ENCODE measurements at places on chromosomes 3 and 15.
A peak's percentile ranks its signal among the peaks of the same experiment; 100 is the strongest.

GRCh38 chr3:150410311-150411105, 2.4 kb downstream of the TSC22D2 start:
- peak; percentile 49 for DNase-seq

DNA sequence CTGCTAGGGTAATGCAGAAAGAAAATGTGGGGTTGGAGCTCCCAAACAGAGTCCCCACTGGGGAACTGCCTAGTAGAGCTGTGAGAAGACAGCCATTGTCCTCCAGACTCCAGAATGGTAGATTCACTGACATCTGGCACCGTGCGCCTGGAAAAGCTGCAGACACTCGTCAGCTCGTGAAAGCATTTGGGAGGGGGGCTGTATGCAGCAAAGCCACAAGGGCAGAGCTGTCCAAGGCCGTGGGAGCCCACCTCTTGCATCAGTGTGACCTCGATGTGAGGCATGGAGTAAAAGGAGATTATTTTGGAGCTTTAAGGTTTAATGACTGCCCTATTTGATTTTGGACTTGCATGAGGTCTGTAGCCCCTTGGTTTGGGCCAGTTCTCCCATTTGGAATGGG, 242.9 kb downstream of the VGLL3 start:
- no peak for DNase-seq

GRCh38 chr3:195907934-195908693, at the start of gene TNK2:
TNK2 (minus strand) TSS chr3:195908551; CDS start chr3:195888588, 19,963 bp downstream.
- no peak for DNase-seq

- DNase-seq = no peak
Measured at GRCh38 chr3:179640469-179640868, 12.4 kb upstream of the USP13 start.

- DNase-seq = no peak
Measured at GRCh38 chr3:146928421-146929059, 323.4 kb upstream of the PLSCR5 start.

GRCh38 chr3:44120721-44121582, 120.7 kb upstream of the TOPAZ1 start:
- no peak for DNase-seq

- peak; percentile 23 for DNase-seq
Measured at GRCh38 chr3:178260887-178261565, 275.2 kb upstream of the KCNMB2 start.

GRCh38 chr3:97689962-97690361, 74.6 kb upstream of the ARL6 start:
- DNase-seq = peak; percentile 2

DNA sequence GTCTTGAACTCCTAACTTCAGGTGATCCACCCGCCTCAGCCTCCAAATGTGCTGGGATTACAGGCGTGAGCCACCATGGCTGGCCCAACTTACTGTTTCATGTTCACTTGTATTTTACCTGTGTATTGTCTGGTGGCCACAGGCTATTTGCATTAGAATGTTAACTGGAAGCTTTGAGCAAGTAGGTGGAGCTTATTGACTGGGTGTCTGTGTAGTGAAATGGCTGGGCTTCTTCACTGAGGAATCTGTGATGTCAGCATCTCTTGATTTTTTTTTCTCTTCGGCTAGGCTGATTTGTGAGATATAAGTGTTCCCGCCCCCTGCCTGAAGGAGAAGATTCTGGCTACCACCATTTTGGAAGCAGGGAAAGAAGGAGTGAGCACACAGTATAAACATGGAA, 237.8 kb upstream of the PEX5L start:
- DNase-seq = no peak

DNA sequence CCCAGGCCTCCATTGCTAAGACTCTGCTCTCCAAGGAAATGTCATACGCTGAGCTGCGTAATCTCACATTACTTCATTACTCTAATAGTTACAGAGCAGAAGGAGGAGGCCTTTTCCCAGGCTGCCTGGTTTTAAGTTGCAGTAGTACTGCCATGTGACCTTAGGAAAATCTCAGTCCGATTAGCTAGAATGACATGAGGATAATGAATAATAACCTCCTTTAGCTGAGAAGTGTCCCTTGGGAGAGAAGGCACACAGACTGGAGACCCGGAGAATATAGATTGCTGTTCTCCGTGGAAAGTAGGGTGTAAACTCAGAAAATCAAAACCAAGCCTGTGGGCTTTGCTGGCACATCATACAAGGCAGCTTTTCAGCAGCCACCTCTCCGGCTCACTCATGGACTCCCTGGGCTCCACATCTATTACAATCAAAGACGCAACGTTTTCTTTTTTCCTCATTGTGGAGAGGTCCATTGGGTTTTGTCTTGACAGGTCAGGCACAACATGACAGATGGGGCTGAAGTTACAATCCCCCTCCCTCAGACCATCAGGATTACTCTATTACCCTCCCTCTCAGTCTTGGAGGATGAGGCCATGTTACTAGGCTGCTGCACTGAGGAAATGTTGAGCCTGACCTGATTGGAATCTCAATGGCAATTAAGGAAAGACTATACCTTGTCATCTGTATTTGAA, 134.8 kb upstream of the MB21D2 start:
- DNase-seq = no peak

DNA sequence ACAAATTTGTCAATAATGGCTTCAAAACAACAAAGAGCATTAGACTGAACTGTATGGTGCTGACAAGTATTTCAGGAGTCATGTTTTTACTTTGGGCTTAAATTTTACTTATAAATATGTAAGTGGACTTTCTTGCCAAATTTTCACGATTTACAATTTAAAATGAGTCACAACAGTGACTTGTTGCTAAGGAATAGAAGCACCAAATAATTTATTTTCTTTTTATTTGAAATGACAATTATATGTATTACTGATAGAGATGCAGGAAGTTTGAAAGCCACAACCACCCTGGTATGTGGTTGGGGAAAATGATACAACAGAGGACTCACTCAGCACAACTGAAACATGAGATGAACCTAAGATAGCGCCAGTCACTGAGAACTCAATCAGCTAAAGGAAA, 90.3 kb downstream of the FMN1 start:
- no peak for DNase-seq

GRCh38 chr15:79093352-79093935, 2.9 kb upstream of the RASGRF1 start:
- DNase-seq = no peak

- DNase-seq = no peak
Measured at GRCh38 chr3:126438746-126439145, 36.9 kb downstream of the ZXDC start.

DNA sequence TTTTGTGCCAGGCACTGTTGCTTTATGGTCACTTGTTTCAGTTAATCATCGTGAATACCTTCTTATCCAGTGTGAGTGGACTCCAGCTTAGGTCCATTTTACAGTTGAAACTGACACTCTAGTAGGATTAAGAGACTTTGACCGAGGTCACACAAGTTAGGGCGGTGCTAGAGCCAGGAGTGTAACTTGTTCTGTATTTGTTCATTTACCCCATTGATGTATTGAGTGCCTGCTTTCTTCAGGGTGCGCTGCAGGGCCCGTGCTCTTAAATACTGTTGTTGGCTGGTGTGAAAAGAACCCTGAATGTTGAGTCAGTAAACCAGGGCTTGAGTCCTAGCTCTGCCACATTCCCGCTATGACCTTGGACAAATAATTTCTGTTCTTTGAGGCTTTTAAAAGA, 15.4 kb downstream of the PDHB start:
- DNase-seq = no peak

DNA sequence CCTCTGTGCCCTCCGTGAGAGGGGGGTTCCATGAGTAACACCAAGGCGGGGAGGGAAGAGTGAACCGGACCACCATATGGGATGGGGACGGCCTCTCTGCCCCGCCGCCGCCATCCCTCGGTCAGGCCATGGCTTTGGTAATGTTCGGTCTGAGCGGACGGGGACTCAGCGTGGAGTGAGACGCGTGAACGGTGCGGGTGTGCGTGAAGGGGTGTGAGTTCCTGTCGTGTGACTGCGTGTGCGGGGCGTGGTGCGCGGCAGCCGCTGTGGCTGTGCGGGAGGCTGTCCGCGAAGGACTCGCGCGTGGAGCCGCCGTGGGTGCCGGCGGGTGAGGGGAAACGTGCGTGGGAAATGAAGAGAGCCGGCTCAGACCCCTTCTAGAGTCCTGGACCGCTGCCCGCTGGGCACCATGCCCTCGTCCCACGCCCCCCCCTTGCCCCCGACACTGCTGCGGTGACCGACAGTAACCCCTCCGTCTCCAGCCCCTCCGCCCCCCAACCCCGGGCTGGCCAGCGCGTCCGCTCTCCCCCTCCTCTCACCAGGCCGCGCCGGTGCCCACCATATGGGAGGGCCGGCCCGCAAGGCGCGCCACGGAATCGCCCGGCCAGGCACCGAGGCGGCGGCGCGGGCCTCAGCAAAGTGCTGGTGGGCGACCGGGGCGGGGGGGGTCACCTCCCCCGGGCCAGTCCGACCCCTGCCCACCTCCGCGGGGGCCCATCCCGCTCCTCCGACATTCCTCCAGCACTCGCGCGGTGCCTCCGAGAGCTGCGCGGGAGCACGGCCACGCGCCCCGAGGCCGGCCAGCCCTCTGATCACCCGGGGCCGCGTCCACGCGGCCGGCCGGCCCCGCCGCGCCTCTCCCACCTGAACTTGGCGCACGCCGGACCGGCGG, 589 bp downstream of the KLF15 start:
- peak; percentile 15 for DNase-seq

DNA sequence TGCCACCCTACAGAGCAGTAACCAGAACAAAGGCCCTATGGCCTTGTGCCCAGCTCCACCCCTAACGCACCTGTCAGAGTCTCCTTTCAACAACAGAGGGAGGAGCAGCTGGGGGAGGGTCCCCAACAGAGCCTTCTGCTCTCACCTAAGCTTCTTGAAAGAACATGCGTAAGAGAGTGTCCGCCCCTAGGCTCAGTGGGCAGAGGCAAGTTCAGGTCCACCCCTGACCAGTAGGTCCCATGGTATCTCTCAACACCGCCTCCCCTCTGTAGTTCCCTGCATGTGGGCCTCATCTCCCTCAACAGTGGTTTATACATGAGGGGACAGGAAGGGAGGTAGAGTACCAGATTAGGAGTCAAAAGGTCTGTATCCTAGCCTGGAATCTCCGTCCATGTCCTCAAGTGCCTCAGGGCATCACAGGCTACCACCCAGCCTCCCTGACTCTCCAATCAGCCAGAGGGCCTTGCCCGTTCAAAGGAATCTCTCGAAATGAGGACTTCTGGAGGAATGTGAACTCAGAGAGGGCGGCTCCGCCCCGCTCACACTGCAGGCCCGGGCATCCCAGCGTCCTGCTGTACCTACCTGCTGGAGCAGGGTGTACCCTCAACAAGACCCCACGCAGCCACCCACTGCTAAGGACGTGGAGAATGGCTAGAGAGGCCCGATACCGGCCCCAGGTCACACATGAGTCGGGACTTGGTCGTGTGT, 680 bp downstream of the POC1A start:
- DNase-seq = peak; percentile 12

DNA sequence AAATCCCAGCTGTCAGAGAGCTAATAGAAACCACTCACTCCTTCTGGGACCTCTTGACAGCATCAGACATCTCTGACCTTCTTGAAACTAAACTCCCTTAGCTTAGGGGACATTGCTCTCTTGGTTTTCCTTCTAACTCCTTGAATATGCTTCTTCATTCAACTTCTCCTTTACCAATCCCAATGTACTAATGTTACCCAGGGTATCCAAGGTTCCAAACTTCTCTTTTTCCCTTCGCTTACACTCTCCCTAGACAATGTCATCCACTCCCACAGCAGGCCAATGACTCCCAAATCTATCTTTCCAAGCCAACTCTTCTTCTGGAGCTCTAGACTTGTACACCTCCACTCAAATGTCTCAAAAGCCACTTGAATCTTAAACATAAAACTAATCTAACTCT, 14.6 kb downstream of the HEXA start:
- no peak for DNase-seq

DNA sequence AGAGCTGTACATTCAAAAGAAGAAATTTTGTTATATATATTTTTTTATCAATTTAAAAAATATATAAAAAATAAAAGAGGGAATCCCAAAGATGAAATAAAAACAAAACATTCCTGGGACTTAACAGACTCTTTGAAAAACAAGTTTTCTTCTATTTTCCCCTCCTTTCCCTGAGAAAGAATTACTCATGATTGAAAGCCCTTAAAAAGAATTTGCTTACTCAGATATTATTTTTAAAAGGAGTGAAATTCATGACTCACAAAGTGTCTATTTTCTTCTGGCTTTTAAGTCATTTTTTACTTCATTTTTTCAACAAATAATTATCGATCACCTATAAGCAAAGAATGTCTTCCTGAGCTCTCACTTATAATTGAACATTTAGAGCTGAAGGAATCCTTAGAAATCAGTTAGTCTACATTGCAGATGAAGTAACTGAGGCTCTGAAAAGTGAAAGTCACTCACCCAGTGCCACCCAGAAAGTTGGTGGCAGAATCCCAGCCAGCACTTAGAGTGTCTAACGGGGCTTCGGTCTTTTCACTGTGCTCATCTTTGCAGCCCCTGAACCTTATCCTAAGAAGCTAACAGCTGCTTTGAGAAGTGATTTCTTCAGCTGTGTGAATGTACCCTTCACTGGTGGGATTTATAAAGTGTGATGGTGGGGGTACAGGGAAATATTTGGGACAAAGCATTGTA, 42.5 kb upstream of the NUDT16 start:
- no peak for DNase-seq

DNA sequence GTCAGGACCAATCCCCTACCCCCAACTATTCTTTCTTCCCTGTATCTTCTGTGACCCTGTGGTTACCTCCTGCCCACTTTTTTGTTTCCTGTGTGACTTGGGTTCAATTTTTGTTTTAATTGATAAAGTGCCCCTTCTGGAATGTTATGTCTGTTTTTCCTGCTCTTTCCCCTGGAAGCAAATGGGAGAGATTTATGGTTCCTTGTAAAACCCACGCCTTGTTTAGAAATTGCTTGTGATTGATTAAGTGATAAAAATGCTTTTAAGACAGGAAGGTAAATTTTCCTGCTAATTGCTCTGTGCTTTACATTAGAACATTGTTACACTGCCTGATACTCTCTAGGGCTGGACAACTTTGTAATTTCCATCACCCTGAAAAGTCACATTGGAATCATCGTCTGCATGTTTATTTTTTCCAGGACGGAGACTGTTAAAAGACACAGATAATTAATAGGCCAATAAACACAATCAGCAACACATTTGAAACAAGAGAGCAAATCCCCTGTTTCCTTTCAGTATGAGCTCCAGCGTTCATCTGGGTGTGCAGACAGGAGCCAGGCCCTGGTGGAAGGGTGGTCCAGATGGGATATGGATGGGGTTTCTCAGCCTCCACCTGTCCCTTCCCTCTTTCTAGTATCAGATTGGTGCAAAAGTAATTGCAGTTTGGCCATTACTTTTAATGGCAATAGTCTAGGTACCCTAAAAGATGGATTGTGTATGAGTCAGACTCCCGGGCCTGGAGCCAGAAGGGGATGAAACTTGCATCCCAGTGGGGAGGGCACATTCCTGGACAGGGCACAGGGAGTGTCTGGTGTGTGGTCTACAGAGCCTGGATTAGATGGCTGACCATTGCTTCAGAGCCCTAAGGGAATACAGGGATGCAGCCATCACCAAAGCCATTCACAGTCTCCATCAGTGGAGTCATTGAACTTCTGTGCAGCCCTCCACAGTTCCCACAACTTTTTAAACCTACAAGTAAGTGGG, 58.1 kb upstream of the AGBL1 start:
- no peak for DNase-seq

DNA sequence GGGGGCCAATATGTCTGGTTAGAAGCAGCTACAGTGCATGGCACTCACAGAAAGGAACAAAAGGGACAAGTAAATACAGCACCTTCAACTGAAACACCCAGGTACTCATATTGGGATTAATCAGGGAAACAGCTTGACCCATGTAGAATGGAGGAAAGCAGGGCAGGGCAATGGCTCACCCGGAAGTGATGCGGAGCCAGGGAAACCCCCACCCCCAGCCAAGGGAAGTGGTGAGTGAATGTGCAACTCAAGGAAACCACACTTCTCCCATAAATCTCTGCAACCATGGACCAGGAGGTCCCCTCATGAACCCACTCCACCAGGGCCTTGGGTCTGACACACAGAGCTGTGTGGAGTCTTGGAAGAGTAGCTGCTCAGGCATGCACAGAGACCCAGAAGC, 117.1 kb downstream of the MTHFS start:
- no peak for DNase-seq
